ENCODE measurements at places on chromosomes 2 and 18. TPM values are rescaled to one million over a fixed set of nuclear protein-coding genes. Genes with fewer than 3 reads are reported as not detected.

DNA sequence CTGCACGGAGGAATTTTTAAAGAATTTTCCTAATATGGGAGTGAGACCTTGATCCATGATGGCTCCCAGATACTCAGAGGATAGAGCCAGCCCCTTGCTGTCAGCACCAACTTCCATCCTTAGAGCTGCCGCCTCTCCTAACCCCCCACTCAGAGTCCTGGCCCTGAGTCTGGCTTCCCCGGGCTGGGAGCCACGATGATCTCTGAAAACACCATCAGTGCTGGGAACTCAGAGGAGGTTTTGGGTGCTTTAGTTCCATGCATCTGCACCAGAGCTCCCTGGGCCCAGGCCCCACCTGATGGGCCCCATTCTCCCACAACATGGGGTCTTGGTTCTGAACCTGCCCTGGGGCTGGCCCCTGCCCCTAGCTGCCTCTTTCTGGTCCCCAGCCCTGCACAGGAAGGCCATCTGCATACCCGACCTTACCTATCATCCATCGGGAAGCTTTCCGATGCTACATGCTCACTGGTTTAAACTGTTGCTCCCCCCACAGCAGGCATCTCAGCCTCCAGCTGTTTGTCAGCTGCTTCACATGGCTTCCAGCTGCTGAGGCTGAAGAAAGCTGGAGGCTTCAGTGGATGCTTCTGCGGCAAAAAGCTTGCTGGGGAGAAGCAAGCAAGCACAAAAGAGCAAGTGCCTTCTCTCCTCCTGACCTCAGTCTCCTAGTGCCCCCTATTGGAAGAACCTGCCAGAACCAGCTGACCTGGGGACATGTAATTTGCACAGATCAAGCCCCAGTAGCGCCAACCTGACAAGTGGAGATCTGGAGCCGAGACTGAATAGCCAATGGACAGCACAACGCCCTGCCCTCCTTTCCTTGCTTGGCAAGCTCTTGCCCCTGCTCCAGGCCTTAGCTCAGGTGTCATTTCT lies 24.2 kb upstream of the RHOB start:
- DNase-seq, result no peak

GRCh38 chr2:149562324-149562723 lies 25.3 kb downstream of the MMADHC start:
- DNase-seq, result no peak

Gene PPP1R7
- polyA plus RNA-seq, result 136 TPM

DNA sequence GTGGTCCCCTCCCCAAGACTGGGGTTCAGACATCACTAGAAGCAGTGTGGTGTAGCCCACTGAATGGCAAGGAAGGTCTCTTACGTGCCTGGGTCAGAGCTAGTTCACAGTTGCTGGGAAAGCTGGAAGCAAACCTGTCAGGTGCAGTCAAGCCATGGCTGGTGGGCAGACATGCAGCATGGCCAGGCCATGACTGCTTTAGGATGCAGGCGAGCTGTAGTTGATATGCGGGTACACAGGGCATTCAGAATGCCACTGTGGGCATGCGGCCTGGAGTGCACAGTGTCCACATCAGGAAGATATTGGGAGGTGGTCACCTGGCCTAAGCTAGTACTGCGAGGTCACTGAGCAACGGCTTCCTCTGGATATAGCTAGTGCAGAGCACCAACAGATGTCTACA lies 11.8 kb upstream of the SLC9A4 start:
- DNase-seq, result no peak

DNA sequence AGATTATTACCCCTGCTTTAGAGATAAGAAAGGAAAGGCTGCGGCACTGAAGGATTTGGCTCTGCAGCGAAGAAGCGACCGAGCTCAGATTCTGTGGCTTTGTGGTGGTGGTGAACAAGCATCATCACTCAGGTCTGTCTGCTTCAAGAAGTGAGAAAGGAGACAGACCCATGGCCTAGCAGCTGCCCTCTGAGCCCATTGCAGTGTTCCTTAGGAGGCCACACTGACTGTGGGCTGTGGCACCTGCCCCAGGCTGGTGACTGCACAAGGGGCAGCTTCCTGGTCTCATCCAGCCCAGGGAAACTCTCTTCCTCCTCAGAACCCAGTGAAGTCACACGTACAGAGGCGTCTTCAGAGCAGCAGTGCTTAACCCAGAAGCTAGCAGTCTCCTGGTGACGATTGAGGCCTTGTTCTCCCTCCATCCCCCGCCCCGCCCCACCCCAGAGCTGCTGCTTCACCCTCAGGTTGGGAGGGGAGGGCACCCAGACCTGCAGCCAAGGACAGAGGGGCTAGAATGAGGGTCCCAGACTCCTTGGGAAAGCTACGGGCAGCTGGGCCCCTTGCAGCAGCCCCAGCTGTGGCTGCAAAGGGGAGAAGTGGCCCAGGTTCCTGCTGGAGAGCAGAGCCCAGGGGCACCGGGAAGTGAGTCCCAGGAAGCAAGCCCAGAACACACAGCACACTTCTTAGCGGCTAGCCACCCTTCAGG lies 22.2 kb downstream of the BIN1 start:
- no peak for DNase-seq

DNA sequence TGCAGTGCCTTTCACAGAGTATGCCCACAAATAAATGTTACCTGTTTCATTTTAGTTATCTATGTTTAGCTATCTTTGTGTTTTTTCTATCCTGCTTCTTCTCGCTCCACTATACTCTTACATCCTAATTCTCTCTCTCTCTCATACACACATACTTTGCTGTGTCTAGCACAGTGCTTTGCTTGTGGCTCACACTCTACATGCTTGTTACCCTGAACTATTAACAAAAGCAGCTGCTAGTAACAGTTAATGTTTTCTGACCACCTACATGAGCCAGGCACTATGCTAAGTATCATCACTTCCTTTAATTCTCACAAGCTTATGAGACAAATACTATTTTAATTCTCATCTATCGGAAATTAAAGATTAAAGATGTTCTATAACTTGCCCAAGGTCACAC lies 390.5 kb upstream of the HNRNPA3 start:
- no peak for DNase-seq

DNA sequence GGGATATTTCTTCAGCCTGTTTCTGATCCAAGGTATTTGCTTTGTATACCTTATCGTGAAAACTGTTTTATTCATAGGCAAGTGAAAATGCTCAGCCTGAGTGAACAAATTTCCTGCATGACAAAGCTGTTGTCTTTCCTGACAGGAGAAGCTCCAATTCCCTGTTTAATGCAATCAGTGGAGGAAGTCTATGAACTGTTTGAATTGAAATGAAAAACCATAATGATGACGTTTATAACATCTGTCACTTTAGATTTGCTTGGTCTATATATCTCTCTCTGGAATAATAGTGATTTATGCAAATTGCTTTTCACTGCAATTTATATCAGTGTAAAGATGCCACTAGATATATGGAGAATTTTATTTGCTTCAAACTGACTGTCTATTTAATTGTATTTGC lies 239.4 kb upstream of the HNMT start:
- no peak for DNase-seq

DNA sequence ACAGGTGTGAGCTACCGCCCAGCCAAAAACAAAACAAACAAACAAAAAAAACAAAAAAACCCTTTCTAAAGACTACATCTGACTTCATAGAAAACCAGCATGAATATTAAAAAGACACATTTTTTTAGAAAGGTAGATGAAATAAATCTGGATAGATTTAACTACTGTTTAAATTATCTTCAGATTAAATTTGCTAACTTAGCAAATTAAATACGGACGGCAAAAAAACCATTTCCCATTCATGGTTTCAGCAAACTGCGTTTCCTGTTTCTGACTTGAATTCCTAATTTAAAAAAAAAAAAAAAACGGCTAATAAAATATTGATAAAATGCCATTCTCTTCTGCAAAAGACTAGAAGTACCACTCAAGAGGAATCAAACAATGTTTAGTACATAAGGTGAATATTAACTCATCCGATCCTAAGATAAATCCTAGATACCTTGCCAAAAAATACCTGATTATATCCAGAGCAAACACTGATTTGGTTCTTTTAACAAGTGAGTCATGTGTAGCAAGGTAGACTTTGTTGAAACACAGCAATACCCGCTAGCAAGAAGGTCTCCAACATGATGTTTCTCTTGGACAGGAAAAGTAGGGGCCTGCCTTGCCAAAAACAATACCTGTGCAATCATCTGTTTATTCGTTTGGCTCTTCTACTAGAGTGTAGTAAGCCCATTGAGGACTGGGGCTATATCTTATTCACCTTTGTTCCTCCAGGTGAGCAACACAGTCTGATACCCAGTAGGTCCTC lies 96.2 kb downstream of the BARD1 start:
- no peak for DNase-seq

Gene DCDC2C
- not detected for polyA plus RNA-seq

Gene IL1RL1
- 0.03 TPM for polyA plus RNA-seq

DNA sequence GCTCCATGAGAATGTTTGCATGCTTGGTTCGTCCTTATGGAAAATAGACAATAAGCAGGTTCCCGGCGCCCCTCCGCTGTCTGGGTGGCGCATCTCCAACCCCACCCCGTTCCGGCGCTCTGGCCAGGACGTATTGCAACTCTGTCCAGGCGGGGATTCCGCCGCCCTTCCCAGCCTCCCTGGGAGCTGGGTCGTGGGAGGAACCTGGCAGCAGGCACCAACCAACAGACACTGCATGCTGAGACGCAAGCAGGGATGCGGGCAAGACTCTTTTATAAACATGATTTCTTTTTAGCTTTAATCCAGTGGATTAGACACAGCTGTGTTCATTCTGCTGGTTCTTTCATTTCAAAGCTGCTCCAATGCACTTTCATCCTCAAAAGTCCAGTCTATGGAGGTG lies 240.2 kb downstream of the SH3BP4 start:
- DNase-seq, result no peak

DNA sequence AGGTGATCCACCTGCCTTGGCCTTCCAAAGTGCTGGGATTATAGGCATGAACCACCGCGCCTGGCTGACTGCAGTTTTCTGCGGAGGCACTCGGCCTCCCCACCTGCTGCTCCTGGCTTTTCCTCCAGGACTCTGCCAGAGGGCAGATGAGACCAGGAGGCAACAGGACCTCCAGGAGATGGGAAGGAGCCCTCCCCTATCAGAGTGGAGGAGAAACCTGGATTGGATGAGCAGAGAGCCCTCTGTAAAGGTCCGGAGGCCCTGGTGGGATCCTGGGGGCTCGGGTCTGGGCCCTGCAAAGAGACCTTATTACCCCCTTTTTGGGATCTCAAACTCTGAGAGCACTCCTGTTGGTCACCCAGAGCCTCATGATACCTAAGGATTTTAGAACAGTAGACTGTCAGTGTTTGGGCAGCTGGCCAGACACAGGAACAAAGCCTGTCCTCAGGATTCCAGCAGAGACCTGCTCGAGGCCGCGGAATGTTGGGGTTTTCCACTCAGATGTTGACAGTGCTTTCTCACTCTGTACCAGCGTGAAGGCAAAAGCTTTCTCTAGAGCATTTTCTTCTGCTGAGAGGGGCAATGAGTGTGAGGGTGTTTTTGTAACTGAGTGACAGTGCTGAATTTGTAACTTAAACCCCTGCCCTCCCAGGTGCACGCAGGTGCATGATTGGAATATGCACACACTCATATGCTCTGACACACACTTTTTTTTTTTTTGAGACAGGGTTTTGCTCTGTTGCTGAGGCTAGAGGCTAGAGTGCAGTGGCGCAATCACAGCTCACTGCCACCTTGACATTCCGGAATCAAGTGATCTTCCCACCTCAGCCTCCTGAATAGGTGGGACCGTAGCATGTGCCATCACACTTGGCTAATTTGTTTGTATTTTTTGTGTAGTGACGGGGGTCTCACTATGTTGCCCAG lies 48.4 kb downstream of the NPPC start:
- peak; percentile 55 for DNase-seq

Gene RAB6D
- 0.07 TPM for polyA plus RNA-seq

Gene TMEM17
- 4.4 TPM for polyA plus RNA-seq

Gene NEU2
- not detected for polyA plus RNA-seq

- no peak for DNase-seq
Observed at GRCh38 chr2:168663993-168664392, 138.4 kb upstream of the NOSTRIN start.

DNA sequence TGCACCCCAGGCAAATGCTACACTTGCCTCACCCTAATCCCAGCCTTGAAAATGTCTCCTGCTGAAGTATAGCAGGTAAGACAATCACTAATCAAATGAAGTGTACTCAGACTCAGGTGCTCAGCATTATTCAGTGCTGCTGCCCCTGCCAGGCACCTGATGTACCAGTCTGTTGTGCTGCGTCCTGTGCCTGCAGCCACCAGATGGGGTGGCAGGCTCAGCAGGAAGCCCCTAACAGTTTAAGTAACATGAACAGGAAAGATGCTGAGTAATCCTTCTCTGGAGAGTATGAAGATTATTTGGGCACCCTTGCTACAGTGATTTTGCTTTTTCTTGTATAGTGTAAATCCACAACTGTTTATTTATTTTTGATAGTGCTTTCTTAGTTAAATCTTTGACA lies 69.1 kb downstream of the TACR1 start:
- DNase-seq, result no peak

DNA sequence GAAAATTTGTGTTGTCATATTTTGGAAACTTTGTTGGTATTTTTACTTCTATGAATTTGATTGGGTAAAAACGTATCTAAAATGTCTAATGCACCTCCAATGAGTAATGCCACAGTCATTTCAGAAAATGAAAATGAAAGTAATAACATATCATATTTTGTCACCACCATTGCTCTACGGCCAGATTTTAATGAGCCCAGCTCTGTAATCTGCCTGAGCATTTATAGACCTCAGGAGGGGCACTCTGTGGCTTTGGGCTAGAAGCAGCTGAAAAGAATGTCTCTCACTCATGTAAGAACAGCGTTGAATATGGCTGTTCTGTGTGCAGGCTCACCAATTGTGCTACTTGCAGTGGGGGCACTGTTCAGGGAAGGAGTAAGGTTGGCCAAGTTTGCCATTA lies 32.7 kb upstream of the ABCA12 start:
- DNase-seq, result no peak

- DNase-seq, result no peak
Observed at GRCh38 chr2:15772086-15772595, 168.2 kb upstream of the MYCN start.

DNA sequence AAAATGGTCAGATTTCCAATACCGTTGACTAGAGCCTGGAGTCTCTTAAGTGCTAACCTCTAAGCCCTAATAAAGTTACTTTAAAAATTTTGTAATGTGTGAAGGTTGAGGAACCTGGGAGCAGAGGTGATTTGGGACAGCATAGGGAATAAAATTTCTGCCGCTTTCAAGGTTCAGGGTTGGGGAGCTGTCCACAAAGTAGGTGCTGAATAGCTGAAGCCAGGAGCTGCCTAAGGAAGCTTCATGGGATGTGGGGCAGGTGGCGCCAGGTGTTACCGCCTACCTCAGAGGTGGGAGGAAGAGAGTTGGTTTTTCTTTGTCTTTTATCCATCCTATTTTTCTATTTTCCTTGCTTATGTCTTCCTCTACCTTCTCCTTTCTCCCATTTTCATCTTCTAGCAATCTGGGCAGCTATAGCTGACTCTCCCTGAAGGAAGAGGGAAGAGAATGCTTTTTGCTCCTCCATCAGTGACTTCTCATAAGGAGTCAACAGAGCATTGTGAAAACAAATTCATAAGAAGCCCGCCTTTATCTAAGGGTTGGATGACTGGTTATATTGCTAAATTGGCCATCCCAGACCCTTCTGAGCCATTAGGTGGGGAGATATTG lies 178.7 kb downstream of the CLIP4 start:
- DNase-seq, result peak; percentile 23

Gene SATB2
- 1.6 TPM for polyA plus RNA-seq

Gene ALLC
- polyA plus RNA-seq, result not detected
